ENCODE measurements at places on chromosomes 12 and 14.

DNA sequence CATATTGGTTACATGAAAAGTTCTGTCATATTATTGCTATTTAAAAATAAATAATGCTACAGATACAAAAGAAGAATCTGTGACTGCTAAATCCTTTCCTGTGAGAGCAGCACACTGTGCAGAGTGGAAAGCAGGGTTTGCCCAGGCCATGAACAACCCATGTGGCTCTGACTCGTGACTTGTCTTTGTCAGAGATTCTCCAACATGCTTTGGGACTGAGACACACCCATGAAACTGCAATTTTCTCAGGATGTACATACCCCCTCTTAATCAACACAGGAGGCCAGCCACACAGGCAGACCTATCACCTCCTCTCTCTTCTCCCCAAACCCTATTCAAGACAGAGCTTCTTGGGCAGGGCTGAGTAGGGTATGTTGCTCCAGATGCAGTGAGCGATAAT is 96.8 kb upstream of the NTF3 start:
- DNase-seq: no peak

DNA sequence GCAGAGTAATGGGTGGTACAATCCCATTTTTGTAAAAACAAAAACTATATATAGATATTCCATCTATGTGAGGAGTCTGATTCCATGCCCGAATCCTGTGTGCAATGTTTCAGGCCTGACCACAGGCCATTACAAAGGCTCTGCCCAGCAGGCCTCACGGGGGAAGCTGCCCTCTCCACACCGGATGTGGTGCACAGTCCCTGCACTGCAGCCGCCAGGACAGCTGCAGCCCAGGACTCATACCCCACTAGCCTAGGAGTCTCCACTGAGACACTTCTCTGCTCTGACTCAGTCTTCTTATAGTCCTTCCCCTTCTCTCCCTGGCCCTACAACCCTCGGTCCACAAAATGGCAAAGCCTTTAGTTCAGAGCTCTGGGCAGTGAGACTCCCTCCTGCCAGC is 190.4 kb downstream of the PPM1H start:
- DNase-seq: no peak

GRCh38 chr12:52168019-52168717 is 23.6 kb downstream of the KRT80 start:
- no peak for DNase-seq

DNA sequence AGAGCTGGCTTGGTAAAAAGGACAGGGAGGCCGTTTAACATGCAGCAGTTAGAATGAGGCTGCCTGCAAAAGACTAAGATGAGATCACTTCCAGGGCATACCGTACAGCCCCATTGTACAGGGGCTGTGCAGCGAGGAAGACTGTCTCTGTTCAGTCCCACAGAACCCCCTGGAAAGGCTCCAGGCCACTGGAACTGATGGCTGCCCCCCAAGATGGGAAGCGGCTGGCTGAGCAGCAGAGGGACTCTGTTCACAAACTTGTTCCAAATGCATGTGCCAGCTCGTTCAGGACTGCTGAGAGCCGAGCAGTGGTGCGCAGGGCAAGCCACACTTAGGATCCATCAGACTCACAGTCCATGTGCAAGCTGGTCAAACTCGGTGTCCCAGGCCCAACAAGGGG is 82.9 kb downstream of the CHGA start:
- no peak for DNase-seq

GRCh38 chr14:79855789-79856188 is 355.5 kb downstream of the DIO2 start:
- DNase-seq: no peak

- DNase-seq: no peak
These were observed 2.0 kb downstream of the RAN start for GRCh38 chr12:130873825-130874224.

GRCh38 chr12:48025281-48025680 is 21.0 kb upstream of the COL2A1 start:
- no peak for DNase-seq

DNA sequence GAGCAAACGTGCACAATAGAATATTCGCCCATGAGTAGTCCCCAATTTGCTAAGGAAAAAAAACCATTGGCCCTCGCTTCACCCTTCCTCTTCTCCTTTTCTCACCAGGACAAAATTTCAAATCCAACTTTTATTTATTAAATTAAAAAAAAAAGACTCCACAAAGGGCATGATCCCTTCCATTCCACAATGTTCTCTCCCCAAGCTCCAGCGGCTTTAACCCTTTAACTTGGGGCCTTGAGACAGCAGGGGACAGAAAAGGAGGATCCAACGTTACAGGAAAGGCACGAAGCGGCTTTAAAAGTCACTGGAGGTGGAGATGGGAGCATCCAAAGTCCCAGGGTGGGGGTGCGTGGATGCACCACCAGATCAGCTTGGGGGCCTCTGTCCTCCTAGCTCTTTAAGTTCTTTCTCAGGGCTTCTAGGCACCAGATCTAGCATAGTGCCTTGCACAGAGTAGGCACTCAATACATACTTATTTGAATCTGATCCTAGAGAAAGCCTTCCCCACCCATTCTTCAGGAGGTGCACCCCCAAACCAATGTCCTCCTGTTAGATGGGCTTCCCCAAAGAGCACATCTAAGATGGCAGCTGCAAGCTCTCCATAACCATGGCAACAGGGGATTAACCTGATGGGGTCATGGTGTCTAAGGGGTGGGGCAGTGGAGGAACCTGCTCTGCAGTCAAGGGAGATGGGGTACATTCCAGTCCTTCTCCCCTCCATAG is 5.2 kb upstream of the AAAS start:
- no peak for DNase-seq

- DNase-seq: no peak
These were observed 774 bp upstream of the MANSC4 start for GRCh38 chr12:27780612-27781408.

DNA sequence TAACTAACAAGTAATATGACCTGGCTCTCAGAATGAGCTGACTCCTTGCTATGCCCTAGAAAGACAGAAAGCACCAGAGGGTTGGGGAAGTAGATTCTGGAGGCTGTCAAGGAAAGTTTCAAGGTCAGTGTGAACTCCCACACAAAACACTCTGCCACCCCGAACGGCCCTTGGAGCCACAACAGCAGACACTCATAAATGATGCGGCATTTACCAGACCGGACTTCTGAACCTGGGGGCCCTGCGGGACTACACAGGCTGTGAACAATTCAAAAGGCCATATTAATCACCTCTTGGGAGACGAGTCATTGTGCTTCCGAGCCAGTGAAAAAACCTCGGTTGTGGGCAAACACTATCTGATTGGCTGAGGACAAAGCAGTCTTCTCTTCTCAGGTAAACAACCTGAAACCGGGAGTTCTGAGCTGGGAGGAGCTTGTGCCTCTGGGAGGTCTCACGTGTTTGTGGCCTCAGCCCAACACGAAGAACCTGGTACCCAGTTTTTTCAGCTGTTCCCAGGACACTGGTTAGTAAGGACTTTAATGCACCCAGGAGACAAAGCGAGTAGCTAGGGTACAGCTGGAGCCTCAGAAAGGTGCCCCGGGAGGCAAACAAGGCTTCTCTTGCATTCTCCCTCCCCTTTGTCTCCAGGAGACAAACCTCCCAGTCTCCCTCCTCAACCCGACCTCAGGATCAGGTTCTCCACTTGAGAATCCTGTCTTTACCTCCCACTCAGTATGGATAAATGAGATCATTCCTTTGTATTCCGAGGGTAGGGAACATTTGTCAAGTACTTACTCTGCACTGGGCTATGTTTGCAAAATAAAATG is 35.3 kb downstream of the VWF start:
- no peak for DNase-seq

- no peak for DNase-seq
These were observed 30.5 kb downstream of the ALX1 start for GRCh38 chr12:85310456-85311076.

DNA sequence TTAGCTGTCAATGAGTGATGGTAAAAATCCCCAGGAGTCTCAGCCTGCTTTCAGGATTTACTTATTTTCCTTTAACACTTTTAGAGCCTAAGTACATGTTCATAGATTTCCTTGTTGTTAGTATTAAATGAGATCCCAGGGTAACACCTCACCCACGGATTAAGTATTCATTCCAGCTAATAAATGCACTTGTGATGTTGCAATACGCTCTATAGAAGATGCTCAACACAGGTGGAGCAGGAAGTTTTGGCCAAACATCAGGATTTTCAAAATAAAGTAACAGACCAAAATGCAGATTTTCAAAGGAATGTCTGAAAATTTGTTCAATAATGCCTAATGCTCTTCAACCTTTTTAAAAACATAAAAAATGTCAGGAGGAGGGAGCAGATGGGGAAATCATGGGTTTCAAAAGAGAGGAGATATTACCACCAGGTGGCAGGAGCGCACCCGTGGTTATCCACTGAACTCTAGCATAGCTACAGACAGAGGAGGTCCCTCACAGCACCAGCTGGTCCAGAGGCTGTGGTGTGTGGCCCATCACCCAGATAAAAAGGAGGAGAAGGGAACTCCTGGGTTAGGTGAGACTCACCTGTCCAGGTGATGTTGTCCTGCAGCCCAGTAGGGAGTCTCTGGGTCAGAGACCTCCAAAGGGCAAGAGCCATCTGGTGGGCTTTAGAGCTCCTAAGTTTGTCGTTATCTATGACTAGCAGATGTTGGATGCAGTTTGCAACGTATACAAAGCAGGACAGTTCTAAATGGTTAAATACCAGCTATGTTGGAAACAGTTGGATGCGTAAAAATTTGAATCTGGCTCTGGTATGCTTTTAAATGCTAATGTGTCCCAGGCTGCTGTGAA is 1158.4 kb upstream of the TMEM132C start:
- DNase-seq: no peak

DNA sequence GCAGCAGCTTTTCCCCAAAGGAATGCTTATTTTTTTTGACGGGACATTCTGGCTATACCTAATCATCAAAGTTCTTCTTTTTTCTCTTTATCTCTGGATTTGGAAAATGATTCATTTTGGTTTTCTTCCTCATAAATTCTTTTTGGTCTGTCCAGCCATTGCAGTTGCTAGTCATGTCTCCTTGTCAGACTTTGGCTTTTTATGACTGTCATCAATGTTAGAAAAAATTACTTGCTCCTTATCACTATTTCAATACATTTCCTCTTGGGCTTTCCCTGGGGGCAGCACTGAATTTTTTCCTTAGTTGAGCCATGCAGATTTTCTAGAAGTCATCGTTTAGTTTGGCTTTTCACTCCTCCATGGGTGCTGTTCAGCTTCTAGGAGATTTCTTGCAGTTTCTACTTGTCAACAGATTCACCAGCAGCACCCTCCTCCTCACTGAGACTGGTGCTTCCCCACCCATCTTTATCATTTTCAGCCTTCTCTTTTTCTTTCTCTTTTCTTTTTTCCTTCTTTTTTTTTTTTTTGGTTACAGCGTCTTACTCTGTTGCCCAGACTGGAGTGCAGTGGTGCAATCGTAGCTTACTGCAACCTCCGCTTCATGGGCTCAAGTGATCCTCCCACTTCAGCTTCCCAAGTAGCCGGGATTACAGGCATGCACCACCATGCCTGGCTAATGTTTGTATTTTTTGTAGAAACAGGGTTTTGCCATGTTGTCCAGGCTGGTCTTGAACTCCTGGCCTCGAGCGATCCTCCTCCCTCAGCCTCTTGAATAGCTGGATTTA is 5.2 kb downstream of the ADIPOR2 start:
- no peak for DNase-seq

GRCh38 chr12:92259291-92259690 is 113.6 kb upstream of the BTG1 start:
- DNase-seq: no peak

- DNase-seq: no peak
These were observed 2.8 kb upstream of the ART4 start for GRCh38 chr12:14846042-14846587.

GRCh38 chr14:23568600-23569331 is 1.2 kb upstream of the AP1G2 start:
- DNase-seq: no peak

DNA sequence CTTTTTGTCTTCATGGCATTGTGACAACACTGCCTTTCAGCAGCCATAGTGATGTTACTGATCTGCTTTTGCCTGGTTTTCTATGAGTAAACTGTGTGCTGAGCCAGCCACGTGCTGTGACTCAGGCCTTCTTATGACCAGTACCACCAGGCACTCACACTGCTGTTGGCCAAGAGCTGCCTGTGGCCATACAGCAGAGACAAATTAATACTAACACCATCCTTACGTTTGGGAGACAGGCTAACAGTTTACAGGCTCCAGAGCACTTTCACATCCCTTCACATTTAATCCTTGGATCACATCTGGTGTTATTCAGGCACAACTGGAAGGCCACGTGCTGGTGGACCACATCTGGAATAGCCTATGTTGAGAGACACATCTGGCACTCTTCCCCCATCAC is 377.9 kb downstream of the CCDC91 start:
- DNase-seq: no peak

GRCh38 chr12:42104784-42105183 is 39.9 kb downstream of the GXYLT1 start:
- no peak for DNase-seq

- no peak for DNase-seq
These were observed 55.6 kb downstream of the LGMN start for GRCh38 chr14:92692822-92693226.

GRCh38 chr12:109885616-109886015 is 5.3 kb upstream of the GLTP start:
- no peak for DNase-seq

DNA sequence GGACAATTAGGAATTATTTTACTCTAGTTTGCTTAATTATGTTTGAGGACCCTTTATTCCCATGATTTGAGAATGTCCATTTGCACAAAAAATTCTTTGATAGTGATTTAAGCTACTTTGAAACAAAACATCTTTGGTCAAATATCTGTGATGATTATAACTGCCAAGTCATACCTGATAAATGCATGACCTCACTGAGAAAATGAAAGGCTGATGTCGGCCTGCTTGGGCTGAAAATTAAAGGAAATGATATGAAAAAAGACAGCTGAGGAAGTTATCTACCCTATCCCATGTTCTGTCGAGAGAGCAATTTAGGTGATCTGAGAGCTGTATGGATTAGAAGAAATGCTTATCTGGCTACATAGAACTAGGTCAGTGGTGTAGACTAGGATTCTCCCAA is 43.6 kb downstream of the ATL1 start:
- no peak for DNase-seq

- no peak for DNase-seq
These were observed 11.2 kb downstream of the FIGNL2 start for GRCh38 chr12:51837286-51837685.

- DNase-seq: no peak
These were observed 6.1 kb upstream of the FAIM2 start for GRCh38 chr12:49909826-49910225.

DNA sequence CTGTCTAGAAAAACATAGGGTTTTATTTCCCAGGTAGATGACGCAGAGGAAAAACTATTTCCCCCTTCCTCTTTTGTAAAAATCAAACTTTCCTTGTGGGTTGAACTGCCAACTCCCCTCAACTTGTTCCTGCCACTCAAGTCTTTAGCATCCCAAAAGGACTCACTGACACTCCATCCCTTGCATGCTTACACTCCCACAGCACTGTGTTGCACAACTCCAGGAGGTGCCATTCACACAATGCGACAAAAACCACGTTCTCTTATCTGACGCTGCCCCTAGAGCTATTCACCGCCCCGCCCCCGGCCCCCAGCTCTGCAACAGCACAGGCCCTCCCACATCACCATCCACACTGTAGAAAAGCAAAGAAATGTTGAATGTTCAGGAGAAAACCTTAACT is 16.9 kb upstream of the STON2 start:
- no peak for DNase-seq

GRCh38 chr12:99620159-99620479 is 27.4 kb upstream of the GARIN6 start:
- DNase-seq: no peak

All from activated CD4-positive, CD25-positive, alpha-beta regulatory T cell treated with anti-CD3 and anti-CD28 coated beads, Interleukin-2, amount 50 U/mL, for 16 hours (primary cell).